ENCODE measurements at places on chromosomes 5 and 9.

GRCh38 chr5:38463634-38464521 lies 92.6 kb downstream of the LIFR start:
- no peak overlapping the region for H3K4me3 ChIP-seq
- peaks cover 57% of the 10 kb centered on the region for H3K4me1 ChIP-seq
- peak overlapping the region; percentile 98 for H3K27ac ChIP-seq
- H3K27me3 ChIP-seq = no peaks in the 10 kb centered on the region

DNA sequence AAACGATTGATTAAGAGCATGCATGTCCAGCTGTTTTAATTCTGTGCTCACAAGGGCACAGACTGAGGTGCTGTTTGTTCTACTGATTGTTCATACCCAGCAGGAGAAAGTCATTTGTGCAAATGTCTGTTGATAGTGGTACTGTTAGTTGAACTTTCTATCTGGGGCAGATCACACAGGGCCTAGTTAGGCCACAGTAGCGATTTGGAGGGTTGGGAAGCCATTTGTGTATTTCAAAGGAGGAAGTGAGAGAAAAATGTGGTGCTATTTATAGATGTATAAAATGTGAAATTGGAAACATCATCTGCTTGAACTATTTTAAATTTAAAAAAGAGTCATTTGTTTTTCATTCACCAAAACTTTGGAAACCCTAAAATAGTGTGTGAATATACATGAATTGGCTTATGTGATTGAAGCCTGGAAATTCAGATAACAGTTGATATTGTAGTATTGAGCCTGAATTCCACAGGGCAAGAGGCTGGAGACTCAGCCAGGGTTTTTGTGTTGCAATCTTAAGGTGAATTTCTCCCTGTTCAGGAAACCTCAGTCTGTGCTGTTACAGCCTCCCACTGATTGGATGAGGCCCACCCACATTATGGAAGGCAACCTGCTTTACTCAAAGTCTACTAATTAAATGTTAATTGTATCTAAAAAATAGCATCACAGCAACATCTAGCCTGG lies 162.0 kb upstream of the CDKN2B start:
- no peak overlapping the region for H3K27ac ChIP-seq
- H3K27me3 ChIP-seq = no peaks in the 10 kb centered on the region
- H3K4me1 ChIP-seq = no peaks in the 10 kb centered on the region
- DNase-seq = no peak

DNA sequence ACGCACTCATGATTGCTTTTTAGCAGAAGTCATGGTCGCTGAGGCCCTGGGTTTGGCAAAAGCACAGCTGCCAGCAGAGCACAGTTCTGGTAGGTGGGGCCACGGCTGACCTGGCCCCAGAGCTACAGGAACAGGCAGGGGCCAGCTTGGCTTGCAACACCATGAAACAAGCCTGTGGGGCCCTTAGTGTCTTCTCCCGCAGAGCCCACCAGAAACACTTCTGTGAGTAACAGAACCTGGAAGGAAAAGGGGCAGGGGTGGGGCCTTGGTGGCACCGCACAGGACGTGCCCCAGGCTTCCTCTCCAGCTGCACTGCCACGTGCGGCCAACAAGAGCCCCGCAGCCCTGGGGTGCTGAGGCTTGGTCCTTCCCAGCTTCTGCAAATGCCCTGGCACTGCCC lies 4.8 kb downstream of the ASB6 start:
- no peak for DNase-seq
- H3K4me3 ChIP-seq = no peak overlapping the region
- H3K27me3 ChIP-seq = no peaks in the 10 kb centered on the region
- H3K4me1 ChIP-seq = peaks cover 20% of the 10 kb centered on the region
- H3K36me3 ChIP-seq = peaks cover 11% of the 10 kb centered on the region

GRCh38 chr5:32572778-32573480 lies 12.4 kb upstream of the SUB1 start:
- H3K4me3 ChIP-seq = no peak overlapping the region
- H3K27me3 ChIP-seq = no peaks in the 10 kb centered on the region
- no peak for DNase-seq
- H3K27ac ChIP-seq = no peak overlapping the region

GRCh38 chr9:116238776-116239340 lies 85.3 kb downstream of the PAPPA start:
- no peaks in the 10 kb centered on the region for H3K4me1 ChIP-seq
- no peak for DNase-seq
- H3K27me3 ChIP-seq = no peaks in the 10 kb centered on the region
- H3K36me3 ChIP-seq = no peaks in the 10 kb centered on the region

GRCh38 chr5:42614509-42614908 lies 142.1 kb upstream of the CCDC152 start:
- no peak for DNase-seq
- H3K4me1 ChIP-seq = peaks cover 38% of the 10 kb centered on the region
- no peaks in the 10 kb centered on the region for H3K27me3 ChIP-seq
- H3K36me3 ChIP-seq = no peaks in the 10 kb centered on the region

GRCh38 chr5:145341842-145342241 lies 493.3 kb downstream of the PRELID2 start:
- H3K27ac ChIP-seq = no peak overlapping the region
- no peaks in the 10 kb centered on the region for H3K36me3 ChIP-seq
- H3K4me1 ChIP-seq = no peaks in the 10 kb centered on the region
- DNase-seq = no peak

DNA sequence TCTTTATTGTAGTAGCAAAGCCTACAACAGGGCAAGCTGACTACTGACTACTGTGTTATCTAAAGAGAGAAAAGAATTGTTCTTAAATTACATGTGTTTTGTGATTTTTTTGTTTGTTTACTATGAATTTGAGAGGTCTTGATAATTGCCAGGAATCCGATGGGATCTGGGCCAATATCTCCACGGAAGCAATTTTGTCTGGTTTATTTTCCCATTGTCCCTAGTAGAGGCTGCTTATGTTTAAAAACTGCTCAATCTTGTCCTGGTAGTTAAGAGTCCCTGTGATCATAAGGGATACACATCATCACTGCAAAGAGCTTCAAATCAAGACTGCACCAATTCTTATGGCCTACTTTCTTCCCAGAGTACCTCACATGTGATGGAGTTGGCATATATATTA lies 94.4 kb downstream of the GLDC start:
- no peak overlapping the region for H3K4me3 ChIP-seq
- H3K4me1 ChIP-seq = no peaks in the 10 kb centered on the region
- H3K27ac ChIP-seq = no peak overlapping the region
- H3K36me3 ChIP-seq = no peaks in the 10 kb centered on the region
- H3K27me3 ChIP-seq = no peaks in the 10 kb centered on the region

- peak; percentile 58 for DNase-seq
- H3K4me3 ChIP-seq = no peak overlapping the region
- no peaks in the 10 kb centered on the region for H3K27me3 ChIP-seq
- peaks cover 13% of the 10 kb centered on the region for H3K4me1 ChIP-seq
- no peak overlapping the region for H3K27ac ChIP-seq
- no peaks in the 10 kb centered on the region for H3K36me3 ChIP-seq
Measured at GRCh38 chr5:179261301-179262125, 83.7 kb downstream of the ADAMTS2 start.

DNA sequence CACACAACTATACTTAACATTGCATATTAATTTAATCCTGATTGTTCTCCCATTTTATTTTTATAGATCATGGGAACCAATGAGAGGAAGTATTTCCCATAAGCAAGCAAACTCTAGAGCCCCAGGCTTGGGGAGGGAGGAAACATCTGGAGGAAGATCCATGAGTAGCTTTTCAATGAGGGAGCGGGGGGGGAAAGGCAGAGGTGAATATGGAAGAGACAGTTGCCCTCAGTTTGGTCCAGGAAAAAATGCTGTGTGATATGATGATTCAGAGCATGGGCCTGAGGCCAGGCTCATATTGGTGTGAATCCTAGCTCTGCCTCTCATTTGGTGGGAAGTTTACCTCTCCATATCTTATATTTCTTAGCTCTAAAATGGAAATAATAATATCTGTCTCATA lies 42.2 kb upstream of the ALDOB start:
- no peaks in the 10 kb centered on the region for H3K4me1 ChIP-seq
- DNase-seq = no peak
- no peak overlapping the region for H3K27ac ChIP-seq
- no peaks in the 10 kb centered on the region for H3K36me3 ChIP-seq

- H3K4me1 ChIP-seq = no peaks in the 10 kb centered on the region
- H3K4me3 ChIP-seq = no peak overlapping the region
- H3K27me3 ChIP-seq = no peaks in the 10 kb centered on the region
- no peak overlapping the region for H3K27ac ChIP-seq
Measured at GRCh38 chr9:96038914-96039313, 163.4 kb downstream of the ERCC6L2 start.

GRCh38 chr5:6216471-6217075 lies 161.8 kb downstream of the MED10 start:
- H3K4me1 ChIP-seq = no peaks in the 10 kb centered on the region
- H3K4me3 ChIP-seq = no peak overlapping the region
- no peaks in the 10 kb centered on the region for H3K36me3 ChIP-seq
- H3K27me3 ChIP-seq = no peaks in the 10 kb centered on the region

- no peaks in the 10 kb centered on the region for H3K4me1 ChIP-seq
- H3K36me3 ChIP-seq = no peaks in the 10 kb centered on the region
- H3K27ac ChIP-seq = no peak overlapping the region
- H3K4me3 ChIP-seq = no peak overlapping the region
- no peaks in the 10 kb centered on the region for H3K27me3 ChIP-seq
Measured at GRCh38 chr9:84874596-84874995, 205.1 kb downstream of the NTRK2 start.

DNA sequence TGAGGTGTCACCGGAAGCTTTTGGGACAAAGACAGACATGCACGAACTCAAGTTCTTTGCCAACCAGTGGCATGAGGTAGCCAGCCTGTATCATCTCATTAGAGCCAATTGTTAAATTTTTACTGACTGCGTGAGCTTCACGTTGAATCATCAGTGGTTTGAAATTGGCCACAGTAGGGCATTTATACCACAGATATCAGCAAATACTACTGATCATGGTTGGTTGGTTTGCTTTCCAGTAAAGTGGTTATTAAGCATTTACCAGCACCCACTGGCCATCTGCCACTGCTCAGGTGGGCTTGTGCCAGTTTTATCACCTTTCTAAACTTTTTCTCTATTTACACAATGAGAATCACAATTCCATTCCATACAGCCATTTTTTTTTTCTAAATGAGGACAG lies 28.4 kb upstream of the SHC3 start:
- H3K4me1 ChIP-seq = no peaks in the 10 kb centered on the region
- DNase-seq = no peak
- no peak overlapping the region for H3K27ac ChIP-seq
- no peaks in the 10 kb centered on the region for H3K27me3 ChIP-seq
- no peaks in the 10 kb centered on the region for H3K36me3 ChIP-seq

DNA sequence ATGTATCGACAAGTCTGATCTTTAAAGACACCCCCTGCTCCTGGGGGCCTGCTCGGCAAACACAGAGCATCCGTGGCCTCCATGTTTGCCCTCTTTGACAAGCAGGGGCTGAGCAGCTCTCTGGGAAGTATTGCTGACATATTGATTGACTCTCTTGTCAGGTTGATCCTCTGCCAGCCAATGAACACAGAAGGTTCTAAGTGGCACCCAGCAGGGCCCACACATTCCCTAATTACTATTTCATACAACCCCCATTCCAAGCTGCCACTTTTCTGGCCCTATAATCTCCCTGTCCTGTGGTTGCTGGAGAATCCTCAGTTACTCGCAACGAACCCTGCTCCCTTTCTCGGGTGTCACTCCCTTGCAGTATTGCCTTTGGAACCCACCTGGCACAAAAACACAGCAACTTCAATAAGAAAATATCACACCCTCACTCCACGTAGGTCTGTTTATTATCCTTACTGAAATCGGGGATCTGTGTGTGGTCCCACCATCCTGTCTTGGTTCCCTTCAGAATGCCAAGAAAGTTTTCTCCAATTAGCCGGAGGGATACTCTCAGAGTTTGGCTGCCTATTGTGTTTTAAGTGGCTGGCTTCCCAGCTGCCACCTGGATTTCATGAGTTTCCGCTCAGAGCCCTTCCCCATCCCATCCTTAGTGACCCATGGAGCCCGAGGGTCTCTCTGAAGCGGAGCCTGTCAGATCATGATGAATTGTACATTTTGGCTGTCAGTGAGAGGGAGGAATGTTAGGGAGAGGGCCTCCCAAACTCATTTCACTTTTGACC lies 249.0 kb upstream of the WWC1 start:
- no peak overlapping the region for H3K4me3 ChIP-seq
- no peak for DNase-seq
- no peaks in the 10 kb centered on the region for H3K27me3 ChIP-seq

DNA sequence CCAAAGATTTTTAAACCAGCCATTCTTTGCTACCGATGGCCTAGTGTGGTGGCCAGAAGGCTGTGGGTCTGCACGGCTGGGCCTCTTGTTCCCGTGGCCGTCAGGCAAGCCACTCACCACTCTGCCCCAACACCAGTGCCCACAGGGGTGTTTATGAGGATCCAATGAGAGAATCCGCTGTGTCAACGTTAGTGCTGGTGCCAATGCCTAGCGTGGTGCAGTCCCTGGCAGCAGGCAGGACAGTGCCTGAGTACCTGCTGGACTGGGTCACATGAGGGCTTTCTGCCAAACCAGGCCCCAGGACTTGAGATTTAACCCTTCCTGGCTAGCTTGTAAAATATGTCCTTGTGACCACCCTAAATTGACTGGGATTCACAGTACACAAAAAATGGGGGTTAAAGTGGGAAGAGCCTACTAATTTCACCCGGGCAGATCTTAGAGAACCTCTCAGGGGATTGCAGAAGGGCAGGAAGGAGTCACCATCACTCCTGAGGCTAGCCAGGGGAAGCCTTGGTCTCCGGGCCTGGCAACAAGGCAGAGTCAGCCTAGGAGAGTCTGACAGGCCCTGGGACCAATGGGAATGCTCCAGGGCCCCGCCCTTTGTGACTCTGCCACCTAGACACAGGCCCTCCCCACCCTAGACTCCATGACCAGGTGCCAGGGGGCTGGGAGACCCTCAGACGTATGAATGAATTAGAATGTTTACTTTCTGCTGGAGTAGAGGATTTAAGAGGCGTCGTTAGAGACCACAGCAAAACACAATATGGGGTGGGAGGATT lies 63.2 kb upstream of the FSTL4 start:
- H3K4me3 ChIP-seq = no peak overlapping the region
- H3K27me3 ChIP-seq = peaks cover 3% of the 10 kb centered on the region
- no peaks in the 10 kb centered on the region for H3K4me1 ChIP-seq
- no peak for DNase-seq
- H3K36me3 ChIP-seq = no peaks in the 10 kb centered on the region

GRCh38 chr9:81814401-81814793 lies 113.8 kb upstream of the SPATA31D4 start:
- H3K27me3 ChIP-seq = no peaks in the 10 kb centered on the region
- peaks cover 16% of the 10 kb centered on the region for H3K4me1 ChIP-seq
- no peaks in the 10 kb centered on the region for H3K36me3 ChIP-seq
- H3K27ac ChIP-seq = no peak overlapping the region

DNA sequence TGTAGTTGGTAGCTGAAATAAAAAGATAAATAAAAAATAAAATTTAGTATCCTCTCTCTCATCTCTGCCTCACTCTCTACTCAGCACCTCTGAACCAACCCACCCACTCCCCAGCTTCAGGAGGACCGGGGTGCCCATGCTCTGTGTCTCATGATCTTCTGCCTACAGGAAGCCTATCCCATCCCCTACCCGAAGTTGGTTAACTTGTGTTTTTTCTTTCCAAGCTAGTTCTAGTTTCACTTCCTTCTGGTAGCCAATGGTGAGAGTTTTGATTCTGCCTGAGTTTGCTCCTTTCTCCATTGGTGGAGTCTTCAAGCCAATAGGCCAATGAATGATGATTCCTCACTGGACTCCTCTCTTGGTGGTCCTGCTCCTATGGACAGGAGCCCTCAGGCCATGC lies 32.1 kb downstream of the SNX24 start:
- H3K4me1 ChIP-seq = peaks cover 3% of the 10 kb centered on the region
- no peaks in the 10 kb centered on the region for H3K27me3 ChIP-seq
- no peak overlapping the region for H3K4me3 ChIP-seq
- H3K36me3 ChIP-seq = no peaks in the 10 kb centered on the region
- no peak for DNase-seq

Measured in psoas muscle (tissue), 8 donors.